IPS DF 6.9 (cell line): ENCODE measurements at places on chromosomes 5 and 9.
A peak's percentile ranks its signal among the peaks of the same experiment; 100 is the strongest.

- H3K4me1 ChIP-seq: no peaks in the 10 kb centered on the region
- no peaks in the 10 kb centered on the region for H3K36me3 ChIP-seq
- H3K27me3 ChIP-seq: peaks cover 3% of the 10 kb centered on the region; the same call in 1 of the 2 replicates
- no peak overlapping the region for H3K27ac ChIP-seq
- no peak for DNase-seq
- H3K4me3 ChIP-seq: no peak overlapping the region
Measured at GRCh38 chr9:36820392-36820861, 213.6 kb downstream of the PAX5 start.

- no peak overlapping the region for H3K27ac ChIP-seq
- no peaks in the 10 kb centered on the region for H3K27me3 ChIP-seq
- no peak for DNase-seq
Measured at GRCh38 chr5:78816143-78816765, 167.7 kb upstream of the LHFPL2 start.

GRCh38 chr5:138623053-138623452 lies 47.9 kb upstream of the HSPA9 start:
- DNase-seq: no peak
- no peaks in the 10 kb centered on the region for H3K36me3 ChIP-seq
- no peaks in the 10 kb centered on the region for H3K27me3 ChIP-seq

- no peaks in the 10 kb centered on the region; the same call in 1 of the 2 replicates for H3K27me3 ChIP-seq
- no peak for DNase-seq
- H3K36me3 ChIP-seq: no peaks in the 10 kb centered on the region
- no peak overlapping the region for H3K4me3 ChIP-seq
Measured at GRCh38 chr5:129020683-129021082, 55.4 kb downstream of the SLC27A6 start.

GRCh38 chr5:56105511-56106291 lies 110.9 kb upstream of the IL6ST start:
- H3K36me3 ChIP-seq: no peaks in the 10 kb centered on the region
- no peak for DNase-seq
- no peak overlapping the region for H3K4me3 ChIP-seq
- H3K4me1 ChIP-seq: no peaks in the 10 kb centered on the region
- no peaks in the 10 kb centered on the region for H3K27me3 ChIP-seq

GRCh38 chr5:107396351-107396690 lies 274.4 kb downstream of the EFNA5 start:
- no peak overlapping the region for H3K4me3 ChIP-seq
- no peaks in the 10 kb centered on the region for H3K27me3 ChIP-seq

- DNase-seq: no peak
- H3K4me1 ChIP-seq: peaks cover 5% of the 10 kb centered on the region; the same call in 1 of the 2 replicates
- H3K36me3 ChIP-seq: no peaks in the 10 kb centered on the region
Measured at GRCh38 chr5:173675287-173675996, 59.0 kb upstream of the BOD1 start.

- no peaks in the 10 kb centered on the region for H3K36me3 ChIP-seq
- no peak for DNase-seq
- no peak overlapping the region for H3K4me3 ChIP-seq
Measured at GRCh38 chr5:126780165-126780827, 3.4 kb downstream of the LMNB1 start.

- H3K4me1 ChIP-seq: no peaks in the 10 kb centered on the region; the same call in 1 of the 2 replicates
- H3K36me3 ChIP-seq: no peaks in the 10 kb centered on the region
- no peak overlapping the region for H3K27ac ChIP-seq
- no peak for DNase-seq
- H3K27me3 ChIP-seq: no peaks in the 10 kb centered on the region
Measured at GRCh38 chr9:34332076-34332964, 3.0 kb downstream of the NUDT2 start.

DNA sequence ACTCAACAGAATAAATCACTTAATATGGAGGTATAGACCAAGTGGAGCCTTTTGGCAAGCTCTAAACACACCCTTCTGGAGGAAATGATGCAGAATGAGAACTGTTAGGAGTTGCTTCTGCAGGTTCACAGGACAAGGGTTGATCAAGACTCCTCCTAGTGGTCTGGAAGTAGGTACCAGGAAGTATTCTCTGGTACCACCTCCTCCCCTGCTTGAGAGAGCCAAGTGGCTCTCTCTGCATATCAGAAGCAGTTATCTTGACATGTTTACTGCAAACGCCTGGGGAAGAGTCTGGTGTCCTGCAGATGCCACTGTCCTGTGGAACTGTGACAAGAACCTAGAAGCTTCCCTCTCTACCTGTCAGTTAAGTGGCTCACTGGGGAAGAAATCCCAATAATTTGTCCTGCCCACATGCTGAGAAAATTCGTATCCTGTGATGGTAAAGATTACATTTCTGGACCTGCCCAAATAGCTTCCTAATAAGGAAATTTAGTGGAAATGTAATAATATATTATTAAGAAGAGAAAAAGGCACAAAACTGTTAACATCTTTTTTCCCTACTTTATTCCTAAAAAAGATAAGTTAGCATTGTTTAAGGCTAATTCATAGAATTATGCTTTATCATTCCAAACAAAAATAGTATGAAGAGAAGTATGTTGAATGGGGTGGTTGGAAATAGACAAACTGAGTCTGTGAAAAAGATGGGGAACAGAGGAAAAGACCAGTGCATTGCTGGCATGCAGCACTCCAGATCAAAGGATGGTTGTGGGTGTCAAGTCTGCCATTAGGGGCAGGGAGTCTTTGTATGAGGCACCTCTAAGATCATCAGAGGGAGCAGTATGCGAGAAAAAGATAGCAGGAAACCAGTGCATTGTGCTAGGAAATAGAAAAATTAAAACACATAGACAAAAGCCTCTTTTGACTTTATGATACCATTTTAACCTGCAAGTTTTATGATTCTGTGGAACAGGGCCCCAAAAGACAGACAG lies 118.8 kb downstream of the CDC42SE2 start:
- H3K36me3 ChIP-seq: no peaks in the 10 kb centered on the region
- H3K27ac ChIP-seq: no peak overlapping the region
- H3K4me3 ChIP-seq: no peak overlapping the region
- peak; percentile 47 for DNase-seq
- no peaks in the 10 kb centered on the region for H3K27me3 ChIP-seq
- no peaks in the 10 kb centered on the region for H3K4me1 ChIP-seq

- peaks cover 1% of the 10 kb centered on the region; the same call in 1 of the 2 replicates for H3K4me1 ChIP-seq
- no peak overlapping the region for H3K27ac ChIP-seq
- DNase-seq: no peak
Measured at GRCh38 chr9:80147866-80148265, 576.1 kb downstream of the TLE4 start.

- H3K4me1 ChIP-seq: 0 out of 2 replicates have a peak, but pooled peaks cover 1% of the 10 kb centered on the region
- DNase-seq: no peak
- no peaks in the 10 kb centered on the region for H3K27me3 ChIP-seq
- H3K4me3 ChIP-seq: no peak overlapping the region
- H3K36me3 ChIP-seq: no peaks in the 10 kb centered on the region
- no peak overlapping the region for H3K27ac ChIP-seq
Measured at GRCh38 chr5:160363660-160364395, 6.6 kb downstream of the C1QTNF2 start.

GRCh38 chr9:114299286-114300152 lies 23.4 kb upstream of the ORM1 start:
- DNase-seq: no peak
- H3K36me3 ChIP-seq: no peaks in the 10 kb centered on the region; the same call in 1 of the 2 replicates
- no peak overlapping the region for H3K27ac ChIP-seq

DNA sequence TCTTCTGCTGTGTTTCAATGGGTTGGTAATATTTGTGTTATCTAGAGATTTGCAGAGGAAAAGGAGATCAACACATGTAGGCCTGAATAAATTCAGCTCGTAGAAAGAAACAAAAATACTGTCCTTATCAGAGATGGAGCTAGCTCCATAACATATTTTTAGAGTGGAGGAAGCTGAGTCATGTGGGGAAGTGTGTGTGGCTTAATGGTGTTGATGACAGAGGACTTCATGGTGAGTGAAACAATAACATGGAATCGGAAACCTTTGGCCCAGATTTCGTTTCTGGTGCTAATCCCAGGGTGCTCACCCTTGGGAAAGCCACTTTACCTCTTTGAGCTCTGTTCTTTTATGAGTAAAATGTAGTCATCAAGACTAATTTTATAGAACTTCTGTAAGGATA lies 825.0 kb downstream of the TLR4 start:
- no peak for DNase-seq
- H3K27ac ChIP-seq: no peak overlapping the region
- no peak overlapping the region for H3K4me3 ChIP-seq
- H3K4me1 ChIP-seq: no peaks in the 10 kb centered on the region
- no peaks in the 10 kb centered on the region for H3K36me3 ChIP-seq
- no peaks in the 10 kb centered on the region for H3K27me3 ChIP-seq

DNA sequence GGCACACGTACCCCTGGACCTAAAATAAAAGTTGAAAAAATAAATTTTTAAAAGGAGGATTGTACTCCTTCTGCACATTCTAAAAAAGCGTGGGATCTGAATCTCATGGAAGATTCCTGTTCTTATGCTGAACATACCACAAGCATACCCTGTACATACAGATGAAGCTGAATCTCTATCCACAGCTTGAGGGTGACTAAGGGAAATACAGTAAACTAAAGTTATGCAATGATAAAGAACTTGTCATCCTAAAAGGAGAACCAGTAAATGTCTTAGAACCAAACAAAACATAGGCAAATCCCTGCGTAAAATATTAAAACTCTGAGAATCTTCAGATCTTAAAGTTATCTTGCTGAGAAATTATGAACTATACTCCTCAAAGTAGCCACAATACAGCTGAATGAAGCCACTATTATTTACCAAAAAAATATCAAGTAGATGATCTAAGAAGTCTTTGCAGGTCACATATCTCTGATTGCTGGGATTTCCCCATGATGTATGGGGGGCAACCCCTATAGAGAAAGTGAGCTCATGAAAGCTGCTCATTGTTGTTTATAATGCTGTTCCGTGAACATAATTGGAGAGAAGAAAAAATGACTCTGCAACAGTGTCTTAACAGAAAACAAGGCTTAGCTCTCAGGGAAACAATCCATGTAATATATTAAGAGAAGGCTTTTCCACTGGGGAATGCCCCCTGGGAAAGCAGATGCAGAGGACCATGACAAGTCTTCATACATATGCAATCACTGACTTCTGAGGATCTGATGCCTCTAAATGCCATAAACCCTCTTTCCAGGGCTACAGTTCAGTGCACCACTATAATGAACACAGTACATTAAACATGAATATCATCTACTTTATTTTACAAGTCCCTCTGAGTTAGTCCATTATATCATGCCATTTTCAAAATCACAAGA lies 210.1 kb downstream of the EPB41L4A start:
- DNase-seq: no peak
- H3K27ac ChIP-seq: no peak overlapping the region
- no peaks in the 10 kb centered on the region for H3K4me1 ChIP-seq
- no peaks in the 10 kb centered on the region for H3K27me3 ChIP-seq
- no peak overlapping the region for H3K4me3 ChIP-seq

GRCh38 chr9:75071530-75072122 lies 16.3 kb downstream of the NMRK1 start:
- no peak overlapping the region for H3K27ac ChIP-seq
- DNase-seq: no peak
- no peaks in the 10 kb centered on the region for H3K36me3 ChIP-seq
- no peaks in the 10 kb centered on the region for H3K27me3 ChIP-seq

GRCh38 chr9:124366476-124367220 lies 48.6 kb downstream of the PSMB7 start:
- H3K36me3 ChIP-seq: no peaks in the 10 kb centered on the region
- no peak for DNase-seq
- H3K4me1 ChIP-seq: no peaks in the 10 kb centered on the region
- H3K27me3 ChIP-seq: no peaks in the 10 kb centered on the region
- no peak overlapping the region for H3K4me3 ChIP-seq
- no peak overlapping the region for H3K27ac ChIP-seq

GRCh38 chr5:135141303-135142268 lies 107.6 kb upstream of the PITX1 start:
- H3K36me3 ChIP-seq: no peaks in the 10 kb centered on the region
- no peak for DNase-seq
- no peak overlapping the region for H3K4me3 ChIP-seq
- H3K27ac ChIP-seq: no peak overlapping the region
- no peaks in the 10 kb centered on the region for H3K4me1 ChIP-seq

DNA sequence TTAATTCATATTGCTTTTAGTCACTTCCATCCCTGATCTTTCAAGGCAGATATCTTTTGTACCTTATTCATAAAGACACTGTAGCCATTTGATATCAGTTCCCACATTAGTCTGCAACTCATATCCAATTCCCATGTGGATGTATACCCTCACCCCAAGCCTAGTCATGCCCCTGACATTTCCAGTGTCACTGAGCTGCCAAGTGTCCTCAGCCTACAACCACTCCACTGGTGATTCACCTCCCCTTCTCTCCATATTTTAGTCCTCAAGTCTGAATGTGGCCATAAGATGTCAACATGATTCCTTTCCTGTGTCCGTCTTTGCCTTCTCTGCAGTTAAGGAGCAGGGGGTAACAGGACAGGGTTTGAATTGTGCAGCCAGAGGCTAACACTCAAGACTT lies 346.9 kb downstream of the RAB3C start:
- no peaks in the 10 kb centered on the region for H3K4me1 ChIP-seq
- H3K27me3 ChIP-seq: no peaks in the 10 kb centered on the region
- H3K4me3 ChIP-seq: no peak overlapping the region
- H3K27ac ChIP-seq: no peak overlapping the region
- H3K36me3 ChIP-seq: no peaks in the 10 kb centered on the region
- no peak for DNase-seq

- H3K27me3 ChIP-seq: no peaks in the 10 kb centered on the region
- H3K36me3 ChIP-seq: no peaks in the 10 kb centered on the region
- H3K4me3 ChIP-seq: no peak overlapping the region
- peaks cover 3% of the 10 kb centered on the region; the same call in 1 of the 2 replicates for H3K4me1 ChIP-seq
Measured at GRCh38 chr9:109115931-109116526, 3.7 kb downstream of the TMEM245 start.

GRCh38 chr5:44002381-44002901 lies 386.8 kb downstream of the FGF10 start:
- no peaks in the 10 kb centered on the region for H3K27me3 ChIP-seq
- H3K27ac ChIP-seq: no peak overlapping the region
- no peaks in the 10 kb centered on the region for H3K4me1 ChIP-seq
- no peaks in the 10 kb centered on the region for H3K36me3 ChIP-seq
- H3K4me3 ChIP-seq: no peak overlapping the region

GRCh38 chr5:116084287-116084691 lies 536 bp upstream of the COMMD10 start:
- H3K36me3 ChIP-seq: no peaks in the 10 kb centered on the region
- peaks cover 4% of the 10 kb centered on the region; the same call in 1 of the 2 replicates for H3K4me1 ChIP-seq
- no peaks in the 10 kb centered on the region for H3K27me3 ChIP-seq
- H3K4me3 ChIP-seq: peak overlapping the region; percentile 100; the same call in 1 of the 2 replicates

GRCh38 chr9:89770531-89771174 lies 165.8 kb downstream of the GADD45G start:
- no peak overlapping the region for H3K27ac ChIP-seq
- H3K4me1 ChIP-seq: no peaks in the 10 kb centered on the region
- DNase-seq: no peak

DNA sequence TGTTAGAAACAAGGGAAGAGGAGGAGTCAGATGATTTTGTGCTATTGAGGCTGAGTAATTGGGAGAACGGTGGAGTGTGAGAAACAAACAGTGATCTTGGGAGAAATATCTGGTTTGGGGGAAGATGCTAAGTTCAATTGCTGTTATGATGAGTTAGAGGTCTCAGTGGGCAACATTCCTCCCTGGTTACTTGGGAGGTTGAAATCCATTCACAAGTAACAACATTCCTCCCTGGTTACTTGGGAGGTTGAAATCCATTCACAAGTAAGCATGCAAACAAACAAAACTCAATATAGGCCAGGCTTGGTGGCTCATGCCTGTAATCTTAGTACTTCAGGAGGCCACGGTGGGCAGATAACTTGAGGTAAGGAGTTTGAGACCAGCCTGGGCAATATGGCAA lies 38.7 kb downstream of the AGXT2 start:
- no peaks in the 10 kb centered on the region for H3K36me3 ChIP-seq
- H3K27me3 ChIP-seq: no peaks in the 10 kb centered on the region
- DNase-seq: no peak
- no peaks in the 10 kb centered on the region for H3K4me1 ChIP-seq
- H3K4me3 ChIP-seq: no peak overlapping the region
- no peak overlapping the region for H3K27ac ChIP-seq

GRCh38 chr5:126383246-126383645 lies 40.0 kb upstream of the GRAMD2B start:
- no peak overlapping the region for H3K27ac ChIP-seq
- H3K4me1 ChIP-seq: 0 out of 2 replicates have a peak, but pooled peaks cover 1% of the 10 kb centered on the region
- no peak for DNase-seq
